Tibial nerve (tissue), 4 donors: ENCODE measurements at places on chromosomes 2 and 18.

- no peak for DNase-seq
- no peaks in the 10 kb centered on the region for H3K27me3 ChIP-seq
- no peaks in the 10 kb centered on the region for H3K36me3 ChIP-seq
- H3K4me1 ChIP-seq, result peaks cover 81% of the 10 kb centered on the region
These were observed 123.8 kb downstream of the SPTBN1 start for GRCh38 chr2:54579682-54580620.

DNA sequence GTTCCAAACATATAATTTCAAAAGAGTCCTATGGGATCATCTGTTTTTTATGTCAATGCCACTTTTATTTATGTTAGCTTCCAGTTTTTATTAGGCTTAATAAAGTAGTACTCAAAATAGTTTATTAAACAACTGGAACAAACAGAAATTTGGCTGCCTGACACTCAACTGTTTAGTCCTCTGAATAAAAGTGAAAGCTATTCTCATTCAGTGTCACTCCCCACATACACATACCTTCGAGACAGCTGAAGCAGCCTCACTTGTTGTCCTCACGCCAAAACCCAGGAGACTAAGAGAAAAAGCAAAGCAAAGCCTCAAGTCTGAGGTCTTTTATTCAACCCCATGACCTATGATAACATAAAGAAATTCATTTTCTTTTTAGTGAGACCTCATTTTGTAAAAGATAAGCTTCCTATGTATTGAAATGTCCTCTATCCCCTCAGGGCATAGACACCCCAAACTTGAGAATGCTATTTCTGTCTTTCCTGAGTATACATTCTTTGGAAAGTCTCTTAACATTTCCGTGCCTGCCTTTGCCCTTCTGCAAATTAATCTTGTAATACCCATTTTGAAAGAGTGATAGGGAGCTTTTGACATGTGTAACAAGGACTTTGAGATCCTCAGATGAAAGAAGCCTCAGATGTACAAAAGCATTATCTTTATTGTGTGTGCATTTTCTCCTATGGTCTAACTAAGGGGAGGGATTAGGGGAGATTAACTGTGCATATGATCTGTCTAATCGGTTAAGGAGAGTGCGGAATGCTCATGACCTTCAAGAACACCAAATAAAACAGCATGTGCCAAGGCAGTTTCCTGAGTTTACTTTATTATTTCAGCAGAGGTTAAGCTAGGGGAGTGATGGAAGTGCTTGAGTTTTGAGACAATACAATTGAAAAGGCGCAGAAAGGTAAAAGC, 1523.7 kb upstream of the PIK3C3 start:
- H3K27me3 ChIP-seq, result no peaks in the 10 kb centered on the region
- H3K4me1 ChIP-seq, result no peaks in the 10 kb centered on the region
- no peak overlapping the region for H3K27ac ChIP-seq
- no peak overlapping the region for H3K4me3 ChIP-seq
- no peak for DNase-seq
- no peaks in the 10 kb centered on the region for H3K36me3 ChIP-seq

- H3K27ac ChIP-seq, result peak within 1 kb of the TSS; percentile 87
- H3K36me3 ChIP-seq, result peaks cover 2% of the 10 kb centered on the region
- peaks cover 12% of the 10 kb centered on the region for H3K4me1 ChIP-seq
- peak; percentile 90 for DNase-seq
- H3K4me3 ChIP-seq, result peak within 1 kb of the TSS; percentile 77
- no peaks in the 10 kb centered on the region for H3K27me3 ChIP-seq
These were observed at the start of gene LANCL1 for GRCh38 chr2:210476194-210477128. Gene LANCL1, minus strand, starts transcription at chr2:210476759. Its CDS starts 363 bp downstream, at chr2:210476396.

GRCh38 chr2:234032279-234032856, 18.1 kb upstream of the SPP2 start:
- H3K27ac ChIP-seq, result no peak overlapping the region
- no peak for DNase-seq
- no peaks in the 10 kb centered on the region for H3K36me3 ChIP-seq
- no peaks in the 10 kb centered on the region for H3K4me1 ChIP-seq
- H3K27me3 ChIP-seq, result no peaks in the 10 kb centered on the region
- no peak overlapping the region for H3K4me3 ChIP-seq

DNA sequence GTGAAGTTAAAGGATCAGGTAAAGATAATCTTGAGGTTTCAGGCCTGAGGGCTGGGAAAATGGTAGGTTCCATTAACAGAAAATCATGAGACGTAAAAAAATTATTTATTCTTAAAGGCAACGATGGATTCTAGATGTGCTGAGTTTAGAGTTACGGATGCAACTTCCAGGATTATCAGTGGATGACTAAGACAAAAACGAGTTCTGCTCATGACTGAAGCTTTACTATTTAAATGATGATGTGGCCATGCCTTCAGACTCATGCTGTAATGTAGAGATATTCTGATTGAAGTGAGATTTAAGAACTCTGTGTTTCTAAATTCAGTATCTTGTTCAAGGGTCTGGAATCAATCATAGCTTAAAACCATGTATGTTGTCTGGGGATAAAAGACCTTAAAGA, 5.0 kb downstream of the TMEM237 start:
- H3K4me3 ChIP-seq, result no peak overlapping the region
- peaks cover 54% of the 10 kb centered on the region for H3K36me3 ChIP-seq
- no peak overlapping the region for H3K27ac ChIP-seq

DNA sequence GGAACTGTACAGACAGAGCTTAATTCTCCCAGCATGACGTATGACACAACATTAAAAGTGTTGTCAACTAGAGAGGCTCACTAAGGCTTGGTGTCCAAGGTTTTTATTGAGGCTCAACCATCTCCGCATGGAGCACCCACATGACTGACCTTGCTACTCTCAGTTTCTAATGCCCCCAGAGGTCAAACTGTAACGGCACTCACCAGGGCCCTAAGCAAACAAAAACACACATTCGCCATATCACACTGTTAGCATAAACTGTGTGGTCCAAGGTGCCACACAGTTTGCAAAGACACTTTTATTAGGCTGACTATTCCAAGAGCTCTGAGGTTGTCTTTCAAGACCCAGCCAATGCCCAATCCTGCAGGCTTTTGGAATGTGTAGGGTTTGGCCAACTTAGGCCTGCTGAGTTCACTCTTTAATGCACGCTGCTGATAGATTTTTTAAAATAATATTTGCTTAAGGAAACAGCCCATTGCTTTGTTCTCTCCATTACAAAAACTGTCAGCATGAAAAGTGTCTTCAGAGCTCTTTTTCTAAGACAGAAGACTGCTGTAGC, 114.9 kb downstream of the DSC3 start:
- DNase-seq, result no peak
- H3K27me3 ChIP-seq, result no peaks in the 10 kb centered on the region
- no peaks in the 10 kb centered on the region for H3K36me3 ChIP-seq
- H3K4me3 ChIP-seq, result no peak overlapping the region

DNA sequence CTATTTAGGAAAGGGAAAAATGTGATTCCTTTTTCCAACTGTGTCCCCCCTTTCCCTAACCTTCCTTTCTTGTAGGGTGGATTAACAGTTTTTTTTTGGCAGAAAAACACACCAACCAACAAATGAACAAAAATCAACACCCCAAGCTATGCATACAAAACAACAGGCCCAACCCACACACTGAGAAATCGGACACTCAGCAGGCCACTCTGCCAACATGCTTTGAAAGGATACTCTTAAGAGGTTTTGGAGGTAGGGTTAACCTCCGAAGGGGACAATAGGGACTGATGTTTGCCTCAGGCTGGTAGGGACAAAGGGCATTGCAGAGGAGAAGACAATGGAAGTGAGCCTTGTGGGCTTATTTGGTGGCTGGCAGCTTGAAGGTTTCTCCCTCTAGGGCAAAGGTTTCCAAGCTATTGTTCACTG, 33.1 kb upstream of the POLE4 start:
- H3K36me3 ChIP-seq, result no peaks in the 10 kb centered on the region
- no peaks in the 10 kb centered on the region for H3K27me3 ChIP-seq
- no peaks in the 10 kb centered on the region for H3K4me1 ChIP-seq
- no peak for DNase-seq
- no peak overlapping the region for H3K4me3 ChIP-seq

GRCh38 chr2:118678985-118679384, 168.5 kb downstream of the EN1 start:
- no peak overlapping the region for H3K27ac ChIP-seq
- no peaks in the 10 kb centered on the region for H3K4me1 ChIP-seq
- no peaks in the 10 kb centered on the region for H3K36me3 ChIP-seq
- no peak overlapping the region for H3K4me3 ChIP-seq
- no peak for DNase-seq

DNA sequence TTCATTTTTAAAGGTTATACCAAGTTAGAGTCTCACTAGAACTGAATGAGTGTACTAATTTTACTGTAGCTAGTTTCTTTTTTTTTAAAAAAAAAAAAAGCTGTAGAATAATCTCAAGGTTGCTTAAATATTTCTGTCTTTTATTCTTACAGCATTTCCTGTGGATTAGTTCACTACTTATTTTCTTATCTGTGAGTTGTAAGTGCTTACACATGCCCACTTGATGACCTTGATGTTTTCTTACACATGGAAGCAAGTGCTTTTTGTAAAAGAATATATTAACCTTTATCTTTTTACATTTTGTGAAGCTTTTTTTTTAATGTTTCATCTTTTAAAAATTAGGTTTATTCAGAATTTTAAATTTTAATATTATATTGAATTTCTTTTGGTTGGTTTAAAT, 57.8 kb downstream of the MSH2 start:
- H3K4me1 ChIP-seq, result no peaks in the 10 kb centered on the region
- DNase-seq, result no peak
- no peaks in the 10 kb centered on the region for H3K27me3 ChIP-seq
- H3K27ac ChIP-seq, result no peak overlapping the region
- no peaks in the 10 kb centered on the region for H3K36me3 ChIP-seq

- DNase-seq, result no peak
- no peaks in the 10 kb centered on the region for H3K36me3 ChIP-seq
- peaks cover 26% of the 10 kb centered on the region for H3K4me1 ChIP-seq
- H3K27ac ChIP-seq, result peak overlapping the region; percentile 77
- peaks cover 11% of the 10 kb centered on the region for H3K27me3 ChIP-seq
- no peak overlapping the region for H3K4me3 ChIP-seq
These were observed 32.4 kb downstream of the KCNK3 start for GRCh38 chr2:26724784-26725520.

DNA sequence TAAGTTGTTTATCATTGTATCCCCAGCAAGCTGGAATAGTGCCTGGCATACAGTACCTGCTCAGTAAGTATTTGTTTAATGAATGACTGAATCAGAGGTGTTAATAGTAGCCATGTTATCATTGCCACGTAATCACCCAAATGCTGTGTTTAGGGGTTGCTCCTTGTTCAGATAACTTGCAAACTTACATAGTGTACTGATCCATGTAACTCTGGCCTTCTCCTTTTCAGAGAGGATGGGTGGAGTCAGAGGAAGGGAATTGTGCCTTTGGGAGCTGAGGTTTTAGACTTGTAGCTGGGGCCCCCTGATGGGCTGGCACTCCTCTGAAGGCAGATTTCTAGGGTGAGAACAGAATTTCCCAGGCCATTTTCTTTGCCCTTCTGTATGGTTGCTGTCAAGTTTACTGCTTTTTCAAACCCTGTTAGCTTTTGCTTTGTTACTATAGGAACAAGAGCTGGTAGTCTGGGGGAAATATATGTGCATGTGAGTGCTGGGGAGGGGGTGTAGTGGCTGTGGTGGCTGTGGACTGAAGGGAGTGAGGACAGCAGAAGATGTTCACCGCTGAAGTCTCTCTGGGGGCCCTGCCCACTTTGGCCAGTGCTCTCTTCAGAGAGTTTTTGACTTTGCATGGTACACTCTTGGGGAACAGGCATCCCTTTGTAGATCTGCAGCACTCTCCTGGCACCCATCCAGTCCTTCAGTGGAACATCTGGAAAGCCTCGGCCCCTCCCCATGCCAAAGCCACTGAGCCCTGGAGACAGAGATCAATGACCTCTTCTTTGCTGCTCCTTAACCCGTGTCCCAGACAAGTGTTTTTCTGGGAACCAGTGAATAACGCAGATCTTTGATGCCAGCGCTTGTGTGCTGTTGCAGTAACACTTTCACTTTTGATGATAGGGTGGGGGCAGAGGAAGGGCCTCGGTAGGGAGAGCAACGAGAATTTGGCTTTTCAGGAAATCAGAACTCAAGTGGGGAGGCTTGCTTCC, 209.0 kb downstream of the PRKCE start:
- DNase-seq, result peak; percentile 81
- peak overlapping the region; percentile 5 for H3K4me3 ChIP-seq
- H3K4me1 ChIP-seq, result peaks cover 55% of the 10 kb centered on the region
- H3K27me3 ChIP-seq, result no peaks in the 10 kb centered on the region

DNA sequence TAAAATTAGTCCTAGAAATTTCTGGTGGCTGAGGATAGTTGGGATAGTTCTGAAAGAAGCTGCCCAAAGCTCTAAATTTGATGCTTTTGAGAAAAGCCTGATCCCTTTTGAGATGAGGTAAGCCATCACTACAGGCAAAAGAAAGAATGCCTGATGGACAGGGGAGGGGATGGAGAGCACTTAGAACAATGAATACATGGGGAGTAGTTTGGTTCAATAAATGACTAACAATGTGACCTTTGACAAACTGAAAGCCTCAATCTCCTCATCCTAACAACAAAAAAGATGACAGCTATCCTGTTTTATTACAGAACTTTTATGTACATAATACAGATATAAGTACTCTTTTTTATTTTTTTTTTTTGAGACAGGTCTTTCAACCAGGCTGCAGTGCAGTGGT, 42.7 kb downstream of the GFPT1 start:
- H3K36me3 ChIP-seq, result peaks cover 12% of the 10 kb centered on the region

GRCh38 chr2:6233993-6234392, 541.8 kb downstream of the SOX11 start:
- H3K4me1 ChIP-seq, result no peaks in the 10 kb centered on the region
- H3K36me3 ChIP-seq, result no peaks in the 10 kb centered on the region
- DNase-seq, result no peak
- no peaks in the 10 kb centered on the region for H3K27me3 ChIP-seq

- H3K4me1 ChIP-seq, result peaks cover 8% of the 10 kb centered on the region
- no peaks in the 10 kb centered on the region for H3K36me3 ChIP-seq
These were observed 119.6 kb upstream of the ARL5A start for GRCh38 chr2:151947813-151948165.

GRCh38 chr2:201004370-201004769, 40.9 kb upstream of the ORC2 start:
- no peaks in the 10 kb centered on the region for H3K4me1 ChIP-seq
- DNase-seq, result no peak
- peaks cover 92% of the 10 kb centered on the region for H3K36me3 ChIP-seq

GRCh38 chr18:51211552-51211951, 14.1 kb upstream of the MEX3C start:
- no peaks in the 10 kb centered on the region for H3K27me3 ChIP-seq
- H3K4me3 ChIP-seq, result no peak overlapping the region
- peak overlapping the region; percentile 60 for H3K27ac ChIP-seq
- no peaks in the 10 kb centered on the region for H3K36me3 ChIP-seq
- DNase-seq, result peak; percentile 15

DNA sequence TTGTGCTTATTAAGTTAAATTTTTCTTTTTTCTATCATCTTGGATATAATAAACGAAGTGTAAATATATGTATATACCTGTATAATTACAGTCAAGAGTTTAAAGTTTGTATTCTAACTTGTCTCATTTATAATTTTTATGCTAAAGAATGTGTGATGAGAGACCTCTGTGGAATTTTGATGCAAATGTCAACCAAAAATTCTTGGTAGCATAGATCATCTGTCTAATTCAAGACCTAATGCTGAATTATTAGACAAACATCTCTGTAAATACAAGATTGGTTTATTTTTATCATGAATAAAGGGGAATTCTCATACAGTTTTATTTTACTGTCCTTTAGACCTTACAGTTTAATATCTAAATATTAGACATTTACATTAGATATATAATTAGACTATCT, 149.2 kb upstream of the VWC2L start:
- H3K36me3 ChIP-seq, result no peaks in the 10 kb centered on the region
- no peaks in the 10 kb centered on the region for H3K27me3 ChIP-seq
- DNase-seq, result no peak
- no peaks in the 10 kb centered on the region for H3K4me1 ChIP-seq
- no peak overlapping the region for H3K4me3 ChIP-seq
- H3K27ac ChIP-seq, result no peak overlapping the region

- no peak for DNase-seq
- H3K36me3 ChIP-seq, result no peaks in the 10 kb centered on the region
- peaks cover 7% of the 10 kb centered on the region for H3K4me1 ChIP-seq
- H3K27me3 ChIP-seq, result no peaks in the 10 kb centered on the region
- no peak overlapping the region for H3K27ac ChIP-seq
- no peak overlapping the region for H3K4me3 ChIP-seq
These were observed 83.3 kb upstream of the CD28 start for GRCh38 chr2:203623096-203623495.
